ENCODE measurements at places on chromosomes 11 and 22. TPM values are rescaled to one million over a fixed set of nuclear protein-coding genes. Genes with fewer than 3 reads are reported as not detected.
A peak's percentile ranks its signal among the peaks of the same experiment; 100 is the strongest.

The OVCH2 gene
- total RNA-seq: 4.6 TPM

DNA sequence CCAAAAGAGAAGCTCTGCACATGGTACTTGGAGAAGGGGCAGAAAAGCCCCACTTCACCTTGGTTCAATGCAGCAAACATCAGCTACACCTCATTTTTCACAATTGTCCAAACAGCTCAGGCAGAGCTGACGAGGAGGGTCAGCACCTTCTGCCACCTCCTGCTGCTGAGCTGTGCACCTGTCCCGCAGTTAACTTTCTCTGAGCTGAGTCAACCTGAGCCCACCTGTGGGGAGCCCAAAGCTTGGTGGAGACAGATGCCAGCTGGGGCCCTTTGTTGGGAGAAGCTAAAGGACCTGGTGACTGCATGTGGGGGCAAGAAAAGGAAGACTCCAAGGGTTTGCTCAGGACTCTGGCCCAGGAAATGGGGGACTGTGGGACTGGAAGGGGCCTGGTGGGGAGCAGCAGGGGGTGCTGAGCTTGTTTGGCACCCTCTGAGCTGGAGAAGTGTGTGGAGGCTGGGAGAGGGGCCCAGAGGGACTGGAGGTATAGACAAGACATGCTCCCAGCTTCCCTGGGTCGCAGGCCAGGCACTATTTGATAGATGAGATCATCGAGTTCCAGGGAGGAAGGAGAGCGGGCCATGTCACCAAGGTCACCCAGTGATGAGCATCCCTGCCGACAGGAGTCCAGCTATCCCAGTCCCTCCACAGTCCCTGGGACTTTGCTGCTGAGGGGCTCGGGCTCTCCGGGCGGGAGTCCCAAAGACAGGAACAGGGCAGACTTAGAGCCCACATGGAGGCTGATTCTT lies 53.5 kb downstream of the KCNJ4 start:
- no peak overlapping the region for H3K4me3 ChIP-seq
- DNase-seq: no peak
- H3K27ac ChIP-seq: no peak overlapping the region

- peaks cover 12% of the 10 kb centered on the region for H3K4me1 ChIP-seq
- DNase-seq: no peak
- peak overlapping the region; percentile 75 for H3K4me3 ChIP-seq
- H3K27me3 ChIP-seq: no peaks in the 10 kb centered on the region
- peaks cover 53% of the 10 kb centered on the region for H3K36me3 ChIP-seq
These were observed 958 bp upstream of the TUT1 start for GRCh38 chr11:62592146-62592815.

GRCh38 chr11:83689144-83689780 lies 403.1 kb upstream of the CCDC90B start:
- peaks cover 4% of the 10 kb centered on the region for H3K4me1 ChIP-seq
- H3K27me3 ChIP-seq: no peaks in the 10 kb centered on the region
- DNase-seq: no peak

DNA sequence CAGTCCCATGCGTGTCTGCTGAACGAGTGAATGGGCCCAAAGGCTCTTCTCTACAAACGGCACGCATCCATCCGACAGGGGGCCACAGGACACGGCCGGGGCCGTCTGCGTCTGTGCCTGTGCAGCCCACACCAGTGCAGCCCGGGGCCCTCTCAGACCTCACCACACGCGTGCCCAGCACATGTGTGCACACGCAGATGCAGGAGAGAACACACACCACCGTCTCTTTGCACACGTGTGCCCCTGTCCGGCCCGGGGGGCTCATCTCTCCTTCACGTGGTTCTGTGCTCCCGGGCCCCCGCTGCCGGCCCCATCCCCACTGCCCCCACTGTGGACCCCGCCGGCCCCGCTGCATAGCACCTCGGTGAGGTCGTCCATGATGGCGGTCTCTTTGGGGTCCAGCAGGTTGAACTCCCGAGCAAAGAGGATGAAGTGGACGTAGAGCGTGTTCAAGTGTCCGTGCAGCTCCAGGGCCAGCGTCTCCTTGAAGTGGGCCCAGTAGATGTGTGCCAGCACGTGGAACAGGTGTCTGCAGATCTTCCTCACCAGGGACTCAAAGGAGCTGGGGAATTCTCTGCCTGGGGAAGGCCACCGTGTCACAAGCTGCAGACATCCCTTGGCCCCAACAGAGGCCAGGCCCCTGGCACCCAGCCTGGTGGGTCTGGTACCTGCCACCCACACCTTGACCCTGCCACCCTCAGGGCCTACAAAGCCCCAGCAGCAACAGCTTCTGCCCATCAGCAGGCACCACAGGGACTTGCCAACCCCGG lies 16.5 kb downstream of the MOB2 start:
- H3K4me3 ChIP-seq: no peak overlapping the region
- DNase-seq: no peak
- H3K27me3 ChIP-seq: no peaks in the 10 kb centered on the region
- H3K36me3 ChIP-seq: no peaks in the 10 kb centered on the region
- no peak overlapping the region for H3K27ac ChIP-seq

The B4GALNT4 gene
- 2.3 TPM for total RNA-seq

DNA sequence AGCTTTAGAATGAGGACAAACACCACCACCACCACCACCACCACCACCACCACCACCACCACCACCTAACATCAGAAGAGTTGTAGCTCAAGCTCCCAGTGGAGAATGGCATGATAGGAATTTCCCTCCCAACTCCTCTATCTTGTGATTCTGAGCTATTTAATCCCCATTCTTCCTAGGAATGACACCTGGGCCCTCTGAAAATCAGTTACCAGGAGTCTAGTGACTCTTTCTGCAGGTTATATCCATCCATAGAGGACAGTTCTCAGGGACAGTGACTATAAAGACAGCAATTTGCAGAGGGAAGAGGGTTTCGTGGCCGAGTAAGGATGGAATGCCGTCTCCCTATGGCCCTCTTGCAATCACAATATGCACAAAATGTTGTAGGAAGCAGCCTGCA lies 27.8 kb downstream of the MYH9 start:
- no peaks in the 10 kb centered on the region for H3K36me3 ChIP-seq
- DNase-seq: no peak
- H3K27ac ChIP-seq: peak overlapping the region; percentile 99
- peaks cover 99% of the 10 kb centered on the region for H3K4me1 ChIP-seq
- no peak overlapping the region for H3K4me3 ChIP-seq

GRCh38 chr11:68990995-68991780 lies 10.4 kb upstream of the MRGPRD start:
- H3K4me1 ChIP-seq: no peaks in the 10 kb centered on the region
- no peak overlapping the region for H3K4me3 ChIP-seq
- no peaks in the 10 kb centered on the region for H3K36me3 ChIP-seq
- H3K27me3 ChIP-seq: no peaks in the 10 kb centered on the region
- DNase-seq: peak; percentile 9

The SYT8 gene
- total RNA-seq: 8.8 TPM

The ELF5 gene
- 9.3 TPM for total RNA-seq

GRCh38 chr11:44899959-44900358 lies 50.7 kb downstream of the TP53I11 start:
- no peak for DNase-seq
- peaks cover 2% of the 10 kb centered on the region for H3K27me3 ChIP-seq
- no peaks in the 10 kb centered on the region for H3K36me3 ChIP-seq
- H3K27ac ChIP-seq: no peak overlapping the region
- H3K4me3 ChIP-seq: no peak overlapping the region

DNA sequence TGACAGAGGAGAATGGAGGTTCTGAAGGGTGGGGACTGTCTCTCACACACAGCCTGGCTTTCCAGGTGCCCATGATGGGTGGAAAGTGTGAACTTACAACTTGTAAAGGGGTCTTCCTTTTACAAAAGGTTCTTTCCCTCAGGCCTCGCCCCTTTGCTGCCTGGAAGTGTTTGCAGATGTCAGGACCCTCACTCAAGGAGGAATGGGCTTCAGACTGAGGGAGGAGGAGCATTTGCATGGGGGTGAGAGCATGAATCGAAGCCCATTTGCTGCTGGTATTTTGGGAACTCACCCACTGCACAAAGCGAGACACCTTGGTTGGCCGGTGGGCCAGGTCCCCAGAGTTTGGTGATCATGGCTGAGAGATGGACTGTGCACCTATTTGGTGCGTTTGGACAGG lies 25.1 kb downstream of the MPPED1 start:
- H3K36me3 ChIP-seq: no peaks in the 10 kb centered on the region
- H3K27ac ChIP-seq: no peak overlapping the region
- H3K4me3 ChIP-seq: no peak overlapping the region
- H3K4me1 ChIP-seq: no peaks in the 10 kb centered on the region
- peaks cover 80% of the 10 kb centered on the region for H3K27me3 ChIP-seq

The MMP1 gene
- 1.8 TPM for total RNA-seq

- H3K36me3 ChIP-seq: no peaks in the 10 kb centered on the region
- DNase-seq: peak; percentile 77
- peak overlapping the region; percentile 87 for H3K27ac ChIP-seq
- H3K4me3 ChIP-seq: no peak overlapping the region
These were observed 25.0 kb upstream of the SERPIND1 start for GRCh38 chr22:20748731-20749428.

The RIBC2 gene
- 4.5 TPM for total RNA-seq

GRCh38 chr11:114034956-114035355 lies 24.6 kb upstream of the ZBTB16 start:
- no peak overlapping the region for H3K27ac ChIP-seq
- peaks cover 16% of the 10 kb centered on the region for H3K4me1 ChIP-seq
- H3K36me3 ChIP-seq: no peaks in the 10 kb centered on the region
- H3K27me3 ChIP-seq: no peaks in the 10 kb centered on the region

DNA sequence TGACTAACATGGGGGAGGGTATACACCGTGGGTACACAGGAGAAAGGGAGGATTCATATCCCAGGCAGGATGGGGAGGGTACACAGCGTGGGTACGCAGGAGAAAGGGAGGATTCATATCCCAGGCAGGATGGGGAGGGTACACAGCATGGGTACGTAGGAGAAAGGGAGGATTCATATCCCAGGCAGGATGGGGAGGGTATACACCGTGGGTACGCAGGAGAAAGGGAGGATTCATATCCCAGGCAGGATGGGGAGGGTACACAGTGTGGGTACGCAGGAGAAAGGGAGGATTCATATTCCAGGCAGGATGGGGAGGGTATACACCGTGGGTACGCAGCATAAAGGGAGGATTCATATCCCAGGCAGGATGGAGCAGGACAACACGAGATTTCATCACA lies 36.6 kb upstream of the NRIP3 start:
- DNase-seq: no peak
- no peak overlapping the region for H3K4me3 ChIP-seq
- no peaks in the 10 kb centered on the region for H3K4me1 ChIP-seq
- H3K36me3 ChIP-seq: no peaks in the 10 kb centered on the region
- H3K27ac ChIP-seq: no peak overlapping the region

DNA sequence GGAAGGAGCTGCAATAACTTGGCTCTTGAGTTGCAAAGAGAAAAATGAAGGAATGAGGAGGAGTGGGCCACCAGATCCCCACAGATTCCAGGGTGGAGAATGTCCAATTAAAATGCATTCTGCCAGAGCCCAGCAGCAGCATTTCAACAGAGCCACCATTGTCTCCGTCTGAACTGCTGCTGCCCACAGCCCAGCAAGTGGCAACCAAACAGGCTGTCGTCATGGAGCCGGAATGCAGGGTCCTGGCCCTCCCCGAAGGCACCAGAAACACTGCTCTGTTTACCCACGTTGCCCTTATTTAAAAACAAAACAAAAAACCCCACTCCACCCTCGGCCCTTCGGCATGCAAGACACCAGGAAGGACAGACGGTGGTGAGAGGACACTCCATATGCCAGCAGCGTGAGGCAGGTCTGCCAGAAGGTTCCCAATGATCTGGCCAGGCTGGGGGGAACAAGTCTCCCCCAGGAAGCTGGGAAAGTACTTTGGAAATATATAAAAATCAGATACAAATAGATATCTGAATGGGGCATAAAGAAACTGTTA lies 32.5 kb downstream of the PLEKHA7 start:
- H3K27me3 ChIP-seq: no peaks in the 10 kb centered on the region
- peak; percentile 71 for DNase-seq
- peak overlapping the region; percentile 54 for H3K27ac ChIP-seq
- no peak overlapping the region for H3K4me3 ChIP-seq
